ENCODE measurements at places on chromosomes 1 and 21.

GRCh38 chr1:14794136-14794768 lies 195.8 kb downstream of the KAZN start:
- no peak overlapping the region for H3K4me3 ChIP-seq

DNA sequence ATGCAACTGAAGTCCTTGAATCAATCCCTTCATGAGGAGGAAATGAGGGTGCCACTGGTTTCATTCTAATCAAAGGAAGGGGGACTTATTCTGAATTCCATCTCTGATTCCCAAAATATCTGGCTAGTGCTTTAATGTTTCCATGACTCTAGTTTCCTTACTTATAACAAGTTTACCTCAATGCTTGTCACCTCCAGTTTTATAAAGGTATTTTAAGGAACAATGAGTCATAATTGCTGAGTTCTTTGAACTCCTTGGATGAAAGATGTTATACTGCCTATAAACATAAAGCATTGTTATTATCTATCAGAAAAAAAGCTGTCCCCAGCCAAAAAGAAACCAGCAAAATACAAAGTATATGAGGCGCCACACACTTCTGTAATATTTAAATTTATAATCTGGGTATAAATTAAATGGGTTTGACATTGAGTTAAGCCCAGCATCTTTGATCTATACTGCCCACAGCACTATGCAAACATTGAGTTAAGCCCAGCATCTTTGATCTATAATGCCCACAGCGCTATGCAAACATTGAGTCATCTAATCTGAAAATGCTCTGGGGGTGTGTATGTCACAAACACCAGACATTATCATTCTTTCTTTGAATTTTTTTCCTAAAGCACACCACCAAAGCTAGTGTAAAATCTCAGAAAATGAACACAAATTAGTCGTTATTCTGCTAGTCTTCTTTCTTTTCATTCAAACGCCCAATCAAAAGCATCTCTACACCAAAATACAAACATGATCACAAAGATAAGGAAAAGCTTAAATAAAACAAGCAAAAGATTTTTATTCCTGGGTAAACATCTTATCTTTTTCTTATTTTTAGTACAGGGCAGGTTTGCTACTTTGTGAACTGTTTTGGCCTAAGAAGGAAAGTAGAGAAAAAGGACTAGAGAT lies 11.5 kb upstream of the CXADR start:
- no peaks in the 10 kb centered on the region for H3K27me3 ChIP-seq
- no peaks in the 10 kb centered on the region for H3K4me1 ChIP-seq
- H3K27ac ChIP-seq, result no peak overlapping the region
- no peak overlapping the region for H3K4me3 ChIP-seq
- H3K36me3 ChIP-seq, result no peaks in the 10 kb centered on the region
- no peak for DNase-seq

- H3K4me3 ChIP-seq, result no peak overlapping the region
- no peak overlapping the region for H3K27ac ChIP-seq
- no peaks in the 10 kb centered on the region for H3K36me3 ChIP-seq
- DNase-seq, result no peak
- no peaks in the 10 kb centered on the region for H3K4me1 ChIP-seq
These were observed 120.1 kb downstream of the MATN1 start for GRCh38 chr1:30603081-30603858.

DNA sequence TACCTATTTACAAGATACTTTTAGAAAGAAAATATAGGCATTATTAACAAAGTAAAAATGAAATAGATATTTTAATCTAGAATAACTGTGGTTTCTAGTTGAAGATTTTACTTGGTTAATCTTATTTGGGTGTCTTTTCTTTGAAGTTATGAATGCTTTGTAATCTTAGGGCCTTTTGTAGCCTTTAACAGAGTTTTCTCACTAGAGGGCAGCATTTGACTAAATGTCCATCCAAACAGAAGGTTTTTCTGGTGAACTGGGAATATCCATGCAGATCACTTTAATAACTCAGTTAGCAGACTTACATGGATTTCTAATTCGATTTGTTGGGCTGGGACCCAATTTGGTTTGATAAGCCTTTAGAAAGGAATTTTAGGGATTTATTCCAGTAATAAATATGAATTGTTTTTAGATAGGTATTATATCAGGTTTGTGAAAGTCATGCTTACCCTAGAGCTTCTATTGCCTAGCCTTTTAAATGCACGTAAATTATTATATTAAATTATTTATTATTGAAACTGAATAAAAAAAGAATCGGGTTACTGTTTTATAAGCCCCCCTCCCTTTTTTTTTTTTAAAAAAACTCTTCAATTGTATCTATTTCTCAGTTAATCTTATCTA lies 119.7 kb downstream of the ZNF326 start:
- no peaks in the 10 kb centered on the region for H3K36me3 ChIP-seq
- no peak overlapping the region for H3K27ac ChIP-seq
- no peaks in the 10 kb centered on the region for H3K4me1 ChIP-seq
- no peak for DNase-seq

GRCh38 chr1:163161841-163162240 lies 40.9 kb downstream of the RGS5 start:
- no peaks in the 10 kb centered on the region for H3K36me3 ChIP-seq
- no peaks in the 10 kb centered on the region for H3K27me3 ChIP-seq
- H3K4me3 ChIP-seq, result no peak overlapping the region
- H3K27ac ChIP-seq, result no peak overlapping the region

Data from psoas muscle (tissue), 8 donors.